Subcutaneous preadipocyte (primary cell): ENCODE measurements at places on chromosomes 12 and 14. TPM values are rescaled to one million over a fixed set of nuclear protein-coding genes. Genes with fewer than 3 reads are reported as not detected.

The FLVCR2 gene
- 4.0 and 5.9 TPM in 2 replicates for total RNA-seq

The C3AR1 gene
- total RNA-seq: under 0.01 and 0.20 TPM in 2 replicates

The KLRK1 gene
- total RNA-seq: not detected in 2 replicates

The KRT86 gene
- total RNA-seq: not detected in 2 replicates

The TAS2R46 gene
- 2.2 TPM in 2 replicates for total RNA-seq

The STXBP6 gene
- total RNA-seq: 22.0 and 23.7 TPM in 2 replicates

The PPP1R36 gene
- total RNA-seq: 0.20 TPM in 1 of 2 replicates, not detected in the other

The DGKA gene
- 39.3 and 42.8 TPM in 2 replicates for total RNA-seq

The FGD4 gene
- total RNA-seq: 7.0 and 9.2 TPM in 2 replicates

The OAS3 gene
- total RNA-seq: 7.0 and 15.4 TPM in 2 replicates

The CLIP1 gene
- 37.8 and 48.5 TPM in 2 replicates for total RNA-seq
